ENCODE measurements at places on chromosomes 6 and 20.

GRCh38 chr20:61960836-61961235 lies 104.8 kb downstream of the TAF4 start:
- no peak for DNase-seq

- DNase-seq: no peak
Measured at GRCh38 chr6:54043360-54043759, 67.9 kb upstream of the MLIP start.

DNA sequence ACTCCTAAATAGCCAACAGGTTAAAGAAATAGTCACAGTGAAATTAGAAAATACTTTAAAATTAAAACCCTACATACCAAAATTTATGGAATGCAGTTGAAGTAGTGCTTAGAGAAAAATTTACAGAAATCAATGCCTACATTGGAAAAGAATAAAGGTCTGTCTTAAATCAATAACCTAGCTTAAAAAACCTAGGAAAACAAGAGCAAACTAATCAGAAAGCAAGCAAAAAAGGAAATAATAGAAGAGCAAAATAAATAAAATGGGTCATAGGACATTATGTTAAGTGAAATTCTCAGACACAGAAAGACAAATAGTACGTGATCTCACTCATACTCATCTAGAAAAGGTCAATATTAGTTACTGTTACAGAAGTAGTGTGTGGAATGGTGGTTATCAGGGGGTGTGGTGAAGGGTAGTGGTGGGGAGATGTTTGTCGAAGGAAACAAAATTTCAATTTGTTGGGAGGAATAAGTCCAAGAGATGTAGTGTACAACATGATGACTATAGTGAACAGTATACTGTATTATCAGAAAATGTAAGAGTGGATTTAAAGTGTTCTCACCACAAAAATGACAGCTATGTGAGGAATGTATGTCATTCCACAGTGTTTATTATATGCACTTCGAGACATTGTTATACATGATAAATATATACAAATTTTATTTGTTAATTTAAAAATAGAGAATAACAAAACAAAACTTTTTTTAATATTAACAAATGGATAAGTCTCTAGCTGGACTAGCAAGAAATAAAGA lies 423.6 kb downstream of the CDH26 start:
- no peak for DNase-seq

DNA sequence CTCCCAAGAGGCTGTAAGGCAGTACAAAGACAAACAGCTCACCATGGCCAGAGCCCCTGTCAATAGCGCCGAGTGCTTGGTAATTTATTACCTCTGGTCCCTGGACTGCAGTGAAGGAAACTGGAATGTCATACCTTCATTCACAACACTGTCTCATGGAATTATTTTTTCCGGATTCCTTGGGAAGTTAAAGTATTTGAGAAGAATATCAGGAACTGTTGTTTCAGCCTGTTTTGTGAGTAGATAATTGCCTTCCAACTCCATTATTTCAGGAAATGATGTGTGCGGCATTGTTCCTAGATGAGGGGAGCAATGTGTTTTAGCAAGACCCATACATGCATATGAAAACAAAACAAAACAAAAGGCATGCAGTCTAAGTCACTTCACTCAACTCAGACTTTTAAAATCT lies 64.0 kb downstream of the BLOC1S5 start:
- no peak for DNase-seq

GRCh38 chr6:28523241-28523622 lies 2.4 kb upstream of the GPX5 start:
- DNase-seq: no peak
